ENCODE measurements at places on chromosomes 6 and 20.

DNA sequence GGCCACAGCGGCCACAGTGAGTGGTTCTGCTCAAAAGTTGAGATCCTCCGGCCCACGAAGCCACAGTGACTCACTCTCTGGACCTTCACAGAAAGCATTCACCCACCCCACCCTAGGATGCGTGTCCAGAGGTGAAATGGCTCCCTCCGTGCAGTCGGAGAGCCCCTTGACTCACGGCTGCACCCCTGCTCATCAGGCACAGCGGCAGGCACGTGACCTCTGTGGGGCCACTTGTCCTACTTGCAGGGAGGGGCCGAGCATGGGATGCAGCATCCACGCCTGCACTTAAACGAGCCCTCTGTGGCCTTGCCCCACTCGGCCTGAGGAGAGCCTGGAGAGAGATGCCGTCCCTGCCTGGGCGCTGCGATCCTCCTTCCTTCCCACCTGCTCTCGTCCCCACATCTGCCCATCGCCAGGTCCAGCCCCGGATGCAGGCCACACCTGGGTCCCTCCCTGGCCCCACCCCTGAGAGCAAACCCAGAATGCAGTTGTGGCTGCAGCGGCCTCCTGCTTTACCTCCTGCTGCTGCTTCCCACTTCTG is 28.7 kb downstream of the NTSR1 start:
- no peak for DNase-seq

- DNase-seq = no peak
Measured at GRCh38 chr6:139448998-139449610, 74.7 kb upstream of the CITED2 start.

DNA sequence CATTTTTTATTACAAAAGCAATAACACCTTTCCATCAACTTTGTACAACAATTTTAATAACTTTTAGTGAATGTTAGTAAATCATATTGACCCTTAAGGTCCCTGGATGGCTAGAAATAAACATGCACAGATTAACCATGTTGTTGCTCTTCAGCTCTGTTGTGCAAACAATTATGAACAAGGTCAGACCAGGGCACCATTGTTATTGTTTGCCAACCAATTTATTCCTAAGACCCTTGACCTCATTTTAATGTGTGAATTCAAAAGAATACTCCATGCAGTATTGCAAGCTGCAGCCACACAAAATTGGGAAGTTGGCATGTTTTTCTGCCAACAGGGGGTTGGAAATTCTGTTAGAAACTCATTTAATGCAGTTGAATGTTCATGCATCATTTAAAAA is 426.6 kb upstream of the MAP3K7 start:
- no peak for DNase-seq

DNA sequence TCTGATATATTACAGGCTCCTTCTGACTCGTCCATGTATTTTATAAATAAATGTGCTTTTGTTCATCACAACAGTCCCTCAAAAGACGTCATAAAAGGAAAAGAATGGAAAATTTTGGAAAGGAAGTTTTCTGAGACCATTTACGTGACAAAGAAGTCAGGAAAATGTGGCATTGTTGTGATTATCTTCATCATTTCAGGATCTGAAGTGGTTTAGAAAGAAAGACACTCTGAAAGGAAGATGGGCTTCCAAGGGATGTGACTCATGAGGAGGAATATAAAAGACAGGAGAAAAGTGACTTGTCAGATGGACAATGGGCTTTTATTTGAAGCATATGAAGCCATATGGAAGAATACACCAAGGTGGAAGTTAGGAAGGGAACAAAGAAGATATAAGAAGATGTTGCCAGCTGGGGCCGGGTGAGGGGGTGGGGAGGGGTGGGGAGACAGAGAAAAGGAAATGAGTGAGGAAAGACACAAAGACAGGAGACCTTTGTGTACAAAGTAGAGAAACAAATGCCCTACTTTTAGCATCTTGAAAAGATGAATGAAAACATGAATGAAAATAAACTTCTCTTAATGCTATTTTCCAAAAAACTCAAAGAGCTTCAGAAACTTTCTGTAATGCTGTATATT is 190.3 kb upstream of the PREP start:
- no peak for DNase-seq

DNA sequence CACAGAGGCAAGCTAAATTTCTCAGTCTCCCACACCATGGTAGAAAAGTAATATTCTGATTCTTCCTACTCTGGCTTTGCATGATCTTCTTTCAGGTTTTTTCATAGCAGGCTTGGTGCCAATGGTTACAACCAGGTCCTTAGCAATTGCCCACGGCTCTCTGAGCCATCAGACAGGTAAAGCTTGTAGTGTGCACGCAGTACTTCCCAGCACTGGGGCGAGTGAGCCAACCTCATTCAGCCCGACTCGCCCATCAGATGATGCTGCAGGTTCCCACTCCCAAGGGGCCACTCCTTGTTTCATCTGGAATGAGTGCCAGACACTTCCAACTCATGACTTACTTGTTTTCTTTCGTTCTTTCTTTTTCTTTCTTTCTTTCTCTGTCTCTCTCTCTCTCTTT is 78.3 kb downstream of the PERP start:
- DNase-seq = no peak

DNA sequence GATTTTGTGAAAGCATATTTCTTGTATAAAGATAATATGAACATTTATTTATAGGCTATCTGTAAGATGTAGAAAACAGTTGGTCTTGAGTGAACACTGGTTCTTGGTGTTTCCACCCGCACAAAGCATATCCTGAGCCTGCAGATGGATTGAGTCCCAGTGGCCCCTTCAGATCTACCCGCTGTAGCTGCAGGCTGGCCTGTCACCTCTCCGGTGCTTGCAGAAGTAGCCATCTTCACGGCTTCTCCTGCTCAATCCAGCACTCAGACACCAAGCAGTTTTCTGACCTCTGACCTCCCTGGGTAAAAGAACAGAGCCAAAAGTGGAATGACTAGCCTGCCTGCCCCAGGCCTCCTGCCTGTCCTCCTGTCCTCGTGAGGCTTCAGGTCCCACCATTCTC is 22.7 kb downstream of the LYRM2 start:
- DNase-seq = no peak

GRCh38 chr6:99236010-99236409 is 113.5 kb downstream of the FAXC start:
- DNase-seq = no peak

DNA sequence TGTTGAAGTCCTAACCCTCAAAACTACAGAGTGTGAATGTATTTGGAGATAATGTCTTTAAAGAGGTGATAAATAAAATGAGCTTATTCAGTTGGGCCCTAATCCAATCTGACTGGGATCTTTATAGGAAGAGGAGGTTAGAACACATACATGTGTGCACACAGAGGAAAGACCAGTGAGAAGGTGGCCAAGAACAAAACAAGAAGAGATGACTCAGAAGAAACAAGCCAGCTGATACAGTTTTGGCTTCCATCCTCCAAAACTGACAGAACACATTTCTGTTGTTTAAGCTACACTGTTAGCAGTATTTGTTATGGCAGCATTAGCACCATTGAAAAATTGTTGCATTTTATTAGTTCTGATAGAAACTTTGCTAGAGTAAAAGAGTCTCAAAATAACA is 609.3 kb upstream of the IMPG1 start:
- no peak for DNase-seq

DNA sequence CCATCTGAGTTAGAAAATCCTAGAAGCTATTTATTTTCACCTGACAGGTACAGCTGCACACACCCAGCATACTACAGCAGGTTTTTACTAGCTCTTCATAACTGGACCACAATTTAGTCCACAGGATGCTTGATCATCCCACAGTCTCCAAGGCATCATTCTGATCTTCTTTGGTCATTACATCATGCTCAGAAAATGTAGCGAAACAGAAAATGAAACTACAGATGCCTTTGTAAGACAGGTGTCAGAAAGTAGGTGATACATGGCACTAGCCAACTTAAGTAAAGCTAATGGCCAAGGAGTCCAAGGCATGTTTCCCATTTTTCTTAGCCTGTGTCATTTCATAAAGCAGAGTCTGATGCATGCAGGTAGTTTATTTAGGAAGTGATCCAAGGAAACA is 102.3 kb downstream of the HTR1B start:
- DNase-seq = no peak

DNA sequence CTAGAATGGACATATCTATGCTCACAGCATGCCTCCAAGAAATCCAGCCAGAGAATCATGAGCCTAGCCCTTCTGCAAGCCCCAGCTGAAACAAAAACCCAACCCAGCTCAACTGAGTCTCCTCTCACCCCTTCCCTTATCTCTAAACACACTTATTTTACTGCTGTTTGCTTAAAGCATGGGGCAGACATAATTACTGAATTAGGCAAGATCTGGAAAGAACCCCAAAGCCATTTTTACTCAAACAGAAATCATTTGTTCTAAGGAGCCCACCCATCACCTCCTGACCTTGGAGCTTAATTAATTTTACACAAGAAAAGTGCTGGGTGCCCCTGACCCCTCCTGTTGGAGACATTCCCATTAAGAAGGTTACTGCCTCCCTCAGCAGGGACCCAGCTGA is 291.6 kb downstream of the MAFB start:
- DNase-seq = no peak

GRCh38 chr20:20212675-20213096 is 155.2 kb upstream of the INSM1 start:
- no peak for DNase-seq

- DNase-seq = peak; percentile 87
Measured at GRCh38 chr6:135851442-135852271, at the start of gene PDE7B. Gene PDE7B (plus strand): TSS chr6:135851701.

DNA sequence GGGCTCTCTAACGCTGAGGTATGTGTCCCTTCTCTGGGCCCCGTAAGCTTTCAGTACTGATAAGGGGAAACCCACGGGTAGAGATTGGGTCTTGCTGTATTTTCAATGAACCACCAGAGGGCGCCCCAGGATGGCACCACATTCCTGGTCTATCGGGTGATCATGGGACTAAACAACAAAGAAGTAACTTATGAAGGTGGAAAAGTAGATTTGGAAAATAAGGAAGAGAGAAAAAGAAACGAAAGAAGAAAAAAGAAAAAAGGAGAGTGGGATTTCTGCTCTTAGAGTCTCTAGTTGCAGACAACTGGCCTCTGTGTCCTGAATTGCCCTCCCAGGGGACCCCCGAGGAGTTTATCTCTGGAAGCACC is 93.8 kb downstream of the GMPR start:
- DNase-seq = peak; percentile 78

DNA sequence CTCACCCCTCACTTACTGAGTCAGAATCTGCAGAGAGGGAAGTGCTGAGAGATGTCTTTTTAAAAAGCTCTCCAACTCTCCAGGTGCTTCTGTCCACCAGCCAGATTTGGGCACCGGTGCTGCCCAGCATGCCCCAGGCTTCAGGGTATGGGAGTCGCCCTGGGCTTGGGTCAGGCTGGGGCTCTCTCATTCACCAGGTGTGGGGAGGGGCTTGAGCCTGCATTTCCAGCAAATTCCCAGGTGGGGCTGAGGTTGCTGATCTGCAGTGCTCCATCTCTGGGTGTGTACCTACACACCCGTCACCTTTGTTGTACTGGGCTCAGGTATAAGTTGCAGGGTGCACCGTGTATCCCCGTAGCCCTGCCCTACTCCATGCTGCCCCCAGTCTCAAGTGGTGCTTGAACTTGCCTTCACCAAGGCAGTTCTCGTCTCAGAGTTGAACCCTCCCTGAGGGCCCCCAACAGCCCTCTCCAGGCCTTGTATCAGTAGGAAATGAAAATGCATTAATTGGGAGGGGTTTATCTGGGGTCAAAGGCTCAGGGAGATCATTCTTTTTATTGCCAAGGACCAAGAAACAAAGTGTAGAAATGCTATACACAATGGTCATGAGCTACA is 23.5 kb downstream of the PPP1R3G start:
- no peak for DNase-seq

GRCh38 chr6:10612161-10612560 is 82.3 kb downstream of the C6orf52 start:
- DNase-seq = no peak

GRCh38 chr20:46377518-46377917 is 28.9 kb downstream of the ELMO2 start:
- DNase-seq = no peak

DNA sequence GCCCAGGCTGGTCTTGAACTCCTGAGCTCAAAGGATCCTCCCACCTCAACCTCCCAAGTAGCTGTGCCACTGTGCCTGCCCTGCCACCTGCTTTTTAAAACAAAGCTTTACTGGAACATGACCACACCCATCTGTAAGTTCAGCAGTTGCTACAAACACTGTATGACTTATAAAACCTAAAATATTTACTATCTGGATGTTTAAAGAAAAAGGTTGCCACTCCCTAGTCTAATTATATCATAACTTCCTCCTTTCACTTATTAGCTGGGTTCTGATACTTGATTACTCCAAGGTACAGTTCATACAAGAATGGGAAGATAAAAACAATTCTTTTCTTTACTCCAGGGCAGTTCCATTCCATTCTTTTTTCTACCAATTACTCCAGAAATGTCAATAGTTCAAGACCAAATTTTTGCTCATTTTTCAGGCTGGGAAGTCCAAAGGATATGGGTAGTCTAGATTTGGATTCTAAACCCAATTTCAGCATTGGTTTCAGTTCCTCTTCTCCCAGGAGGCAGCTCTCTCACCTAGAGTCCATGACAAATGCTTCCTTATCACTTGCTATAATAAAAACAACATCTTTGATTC is 63.1 kb downstream of the SEC63 start:
- no peak for DNase-seq

GRCh38 chr6:110255211-110255750 is 75.1 kb downstream of the CDC40 start:
- no peak for DNase-seq

GRCh38 chr6:159582736-159583135 is 110.3 kb downstream of the SOD2 start:
- DNase-seq = no peak

DNA sequence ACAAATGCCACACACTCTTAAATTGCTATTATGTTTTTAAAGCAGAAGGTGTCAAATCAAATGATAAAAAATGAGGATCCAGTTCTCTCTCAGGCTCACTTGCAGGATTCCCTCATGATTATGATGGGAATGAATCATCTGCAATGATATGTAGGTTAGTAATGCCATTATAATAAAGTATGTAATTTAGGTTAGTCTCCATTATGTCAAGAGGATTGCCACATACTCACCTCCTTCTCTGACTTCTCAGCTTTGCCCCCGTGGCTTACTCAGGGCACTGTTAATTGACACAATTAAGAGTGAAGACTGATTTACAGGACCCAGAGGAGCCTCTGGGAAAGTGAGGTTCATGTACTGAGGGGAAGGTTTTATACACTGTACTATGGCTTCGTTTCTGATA is 591.7 kb upstream of the NRSN1 start:
- DNase-seq = no peak

GRCh38 chr6:41578217-41579087 is 32.3 kb downstream of the FOXP4 start:
- DNase-seq = peak; percentile 13

GRCh38 chr6:5670811-5671561 is 335.7 kb downstream of the NRN1 start:
- DNase-seq = no peak

Measured in NCI-H446 (cell line).